Activated naive CD8-positive, alpha-beta T cell treated with anti-CD3 and anti-CD28 coated beads for 36 hours (primary cell): ENCODE measurements at places on chromosomes 6 and 20. TPM values are rescaled to one million over a fixed set of nuclear protein-coding genes. Genes with fewer than 3 reads are reported as not detected.

TFAP2C gene
- total RNA-seq: not detected

DNA sequence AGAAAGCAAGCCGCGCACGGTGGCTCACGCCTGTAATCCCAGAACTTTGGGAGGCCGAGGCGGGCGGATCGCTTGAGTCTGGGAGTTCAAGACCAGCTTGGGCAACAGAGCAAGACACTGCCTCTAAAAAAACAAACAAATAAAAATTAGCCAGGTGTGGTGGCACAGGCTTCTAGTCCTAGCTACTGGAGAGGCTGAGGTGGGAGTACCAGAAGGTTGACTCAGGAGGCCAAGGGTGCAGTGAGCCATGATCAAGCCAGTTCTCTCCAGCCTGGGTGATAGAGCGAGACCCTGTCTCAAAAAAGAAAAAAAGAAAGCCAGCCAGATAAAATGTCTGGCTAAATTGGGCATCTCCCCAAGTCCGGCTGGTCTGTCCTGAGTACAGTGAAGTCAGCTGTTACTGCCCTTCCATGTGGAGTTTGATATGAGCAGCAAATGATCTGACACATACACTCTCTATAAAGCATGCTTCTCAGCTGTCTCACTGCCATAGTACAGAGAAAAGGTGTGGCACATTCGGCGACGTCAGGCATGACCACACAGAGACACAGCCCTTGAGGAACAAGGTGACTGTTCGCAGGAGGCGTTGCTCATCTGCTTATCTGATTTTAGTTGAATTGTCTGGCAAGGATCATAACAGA lies 13.0 kb downstream of the CD83 start:
- DNase-seq: no peak
- H3K4me3 ChIP-seq: no peak overlapping the region
- no peak overlapping the region for H3K27ac ChIP-seq
- peaks cover 56% of the 10 kb centered on the region for H3K36me3 ChIP-seq

DNA sequence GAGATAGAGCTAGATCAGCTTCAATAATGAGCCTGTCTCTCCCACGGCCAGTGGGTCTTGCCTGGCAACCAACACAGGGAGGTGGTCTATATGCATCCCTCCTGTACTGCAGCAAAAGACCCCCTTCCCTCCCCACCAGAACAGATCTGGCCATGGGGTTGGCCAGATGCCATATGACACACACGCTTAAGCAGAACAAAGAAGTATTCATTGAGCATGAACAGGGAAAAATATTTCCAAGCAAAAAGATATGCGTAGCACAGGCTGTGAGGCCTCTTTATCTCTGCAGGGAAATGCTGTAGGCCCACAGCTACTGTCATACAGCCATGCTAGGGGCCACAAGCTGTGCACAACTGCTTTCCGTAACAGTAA lies 73.4 kb upstream of the NRSN1 start:
- H3K4me3 ChIP-seq: no peak overlapping the region
- peaks cover 9% of the 10 kb centered on the region for H3K27me3 ChIP-seq
- no peaks in the 10 kb centered on the region for H3K36me3 ChIP-seq

DNA sequence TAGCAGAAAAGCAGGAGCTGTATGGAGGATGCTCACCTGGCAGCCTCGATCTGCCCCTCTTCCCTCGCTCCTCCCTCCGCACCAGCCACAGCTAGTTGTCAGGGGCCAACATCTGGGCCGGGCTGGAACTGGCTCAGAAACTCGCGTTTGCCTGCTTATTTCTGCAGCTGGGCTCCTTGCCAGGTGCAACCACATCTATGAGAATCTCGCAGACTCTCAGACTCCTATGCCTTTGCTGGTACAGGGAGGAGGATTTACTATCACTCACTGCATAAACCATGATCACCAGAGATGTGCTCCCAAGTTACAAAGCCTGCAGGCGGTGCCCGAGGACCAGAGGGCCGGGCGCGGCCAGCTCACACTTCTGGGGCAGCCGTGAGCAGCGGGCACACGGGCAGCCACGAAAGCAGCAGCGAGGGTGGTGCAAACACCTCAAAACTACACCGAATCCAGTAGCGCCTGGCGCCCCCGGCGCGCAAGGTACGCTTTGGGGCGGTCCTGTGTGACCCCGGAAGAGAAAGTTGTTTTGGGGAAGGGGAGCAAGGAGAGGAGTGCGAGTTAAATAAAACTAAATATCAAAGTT lies 577 bp upstream of the LRRC1 start:
- H3K27me3 ChIP-seq: peaks cover 44% of the 10 kb centered on the region
- peak overlapping the region; percentile 83 for H3K27ac ChIP-seq
- H3K4me3 ChIP-seq: peak overlapping the region; percentile 96

DNA sequence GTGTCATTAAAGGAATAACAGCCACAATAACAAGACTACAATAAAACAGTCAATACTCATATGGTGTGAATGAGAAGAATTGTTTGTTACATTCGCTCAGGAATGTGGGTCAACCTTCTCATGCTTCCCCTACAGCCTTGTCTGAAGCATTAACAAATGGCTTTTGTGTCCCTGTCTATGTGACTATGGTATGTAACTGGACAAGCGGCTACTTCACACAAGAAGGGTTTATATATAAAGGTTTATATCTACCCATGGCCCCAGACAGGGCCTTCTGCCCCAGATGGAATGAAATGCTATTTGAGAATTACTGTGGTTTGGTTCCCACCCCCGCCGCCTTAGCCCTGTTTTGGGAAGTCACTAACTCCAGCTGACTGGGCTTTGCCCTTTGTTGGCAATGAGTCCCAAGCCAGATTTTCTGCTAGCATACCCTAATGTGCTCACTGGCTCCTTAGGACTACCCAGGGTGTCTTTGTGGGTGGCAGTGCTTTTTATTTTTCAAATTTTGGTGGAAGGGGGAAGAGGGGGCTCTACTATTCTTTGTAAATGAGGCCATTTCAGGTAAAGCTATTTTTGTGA lies 39.4 kb downstream of the TFAP2A start:
- no peak for DNase-seq
- peaks cover 40% of the 10 kb centered on the region for H3K27me3 ChIP-seq
- no peaks in the 10 kb centered on the region for H3K36me3 ChIP-seq
- no peaks in the 10 kb centered on the region for H3K4me1 ChIP-seq
- no peak overlapping the region for H3K27ac ChIP-seq

DNA sequence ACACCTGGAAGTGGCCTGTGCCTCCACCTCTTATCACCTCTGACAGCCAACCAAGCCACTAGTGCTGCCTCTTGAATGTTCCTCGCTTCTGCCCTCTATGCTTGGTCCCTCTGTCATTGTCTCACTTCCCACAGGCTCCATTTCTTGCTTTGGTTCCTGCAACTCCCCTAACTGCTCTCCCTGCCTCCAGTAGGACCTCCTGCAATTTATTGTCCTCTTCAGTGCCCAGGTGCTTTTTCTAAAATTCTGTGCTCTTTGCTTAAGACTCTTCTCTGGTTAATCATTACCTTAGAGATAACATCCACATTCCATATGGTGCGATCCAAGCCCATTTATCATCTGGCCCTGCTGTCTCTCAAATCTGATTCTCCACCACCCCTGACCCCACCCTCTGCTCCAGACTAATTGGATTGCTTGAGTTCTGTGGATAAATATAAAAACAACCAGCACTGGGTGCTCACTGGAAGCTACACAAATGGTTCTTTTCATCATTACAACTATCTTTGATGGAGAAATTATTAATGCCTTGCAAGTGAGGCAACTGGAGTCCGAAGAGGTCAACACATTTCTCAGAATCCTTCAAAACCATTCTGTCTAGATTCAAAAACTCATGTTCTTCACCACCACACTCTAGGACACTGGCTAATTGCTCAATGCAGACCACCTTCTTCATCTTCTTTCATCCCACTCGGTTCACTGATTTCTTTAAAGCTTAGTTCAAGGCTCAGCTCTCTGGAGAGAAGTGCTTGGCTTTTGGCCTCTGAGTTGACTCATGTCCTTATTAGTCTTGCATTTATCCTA lies 47.2 kb downstream of the FOXA2 start:
- H3K4me3 ChIP-seq: no peak overlapping the region
- no peaks in the 10 kb centered on the region for H3K36me3 ChIP-seq
- no peak for DNase-seq
- H3K4me1 ChIP-seq: no peaks in the 10 kb centered on the region
- no peak overlapping the region for H3K27ac ChIP-seq
- H3K27me3 ChIP-seq: peaks cover 4% of the 10 kb centered on the region

DNA sequence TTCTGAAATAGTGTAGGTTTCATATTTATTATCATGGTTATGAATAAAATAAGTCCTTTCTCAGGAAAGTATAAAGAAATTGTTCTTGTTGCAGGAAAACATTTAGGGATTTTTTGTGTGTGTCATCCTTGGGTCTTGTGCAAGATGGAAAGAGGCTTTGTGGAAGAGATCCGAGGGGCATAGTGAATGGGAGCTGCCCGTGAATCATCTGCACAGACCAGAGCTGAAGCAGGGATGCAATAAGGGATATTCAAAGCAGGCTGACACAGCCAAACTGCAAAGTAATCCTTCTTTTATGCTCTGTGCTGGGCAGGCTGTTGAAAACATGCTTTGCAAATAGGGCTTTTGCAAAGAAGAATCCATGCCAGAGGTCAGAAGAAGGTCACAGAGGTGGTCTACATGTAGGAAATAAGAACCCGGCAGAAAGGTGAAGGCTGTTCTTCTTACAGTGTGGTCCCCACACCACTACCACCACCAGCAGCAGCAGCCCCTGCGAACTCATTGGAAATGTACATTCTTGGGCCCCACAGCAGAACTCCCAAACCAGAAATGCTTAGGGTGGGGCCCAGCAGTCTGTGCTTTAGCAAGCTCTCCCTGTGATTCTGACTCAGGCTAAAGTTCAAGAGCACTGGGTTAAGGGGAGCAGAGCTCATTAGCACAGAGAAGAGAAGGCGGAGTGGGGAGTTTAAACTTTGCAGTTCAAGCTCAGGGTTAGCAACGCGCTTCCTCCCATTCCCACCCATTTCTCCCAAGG lies 237.6 kb downstream of the QKI start:
- peaks cover 16% of the 10 kb centered on the region for H3K27me3 ChIP-seq
- H3K27ac ChIP-seq: no peak overlapping the region
- DNase-seq: no peak
- H3K36me3 ChIP-seq: no peaks in the 10 kb centered on the region
- H3K4me1 ChIP-seq: no peaks in the 10 kb centered on the region

- peaks cover 53% of the 10 kb centered on the region for H3K4me1 ChIP-seq
- peak; percentile 37 for DNase-seq
- H3K4me3 ChIP-seq: peak overlapping the region; percentile 95
- peaks cover 95% of the 10 kb centered on the region for H3K36me3 ChIP-seq
- peak overlapping the region; percentile 97 for H3K27ac ChIP-seq
Measured at GRCh38 chr20:31717478-31718201, 5.0 kb downstream of the BCL2L1 start.

GRCh38 chr20:34983089-34983820 lies 27.6 kb downstream of the MYH7B start:
- peaks cover 10% of the 10 kb centered on the region for H3K27me3 ChIP-seq
- H3K36me3 ChIP-seq: no peaks in the 10 kb centered on the region
- H3K27ac ChIP-seq: no peak overlapping the region

- no peaks in the 10 kb centered on the region for H3K27me3 ChIP-seq
- no peak overlapping the region for H3K4me3 ChIP-seq
- H3K4me1 ChIP-seq: no peaks in the 10 kb centered on the region
- no peaks in the 10 kb centered on the region for H3K36me3 ChIP-seq
- no peak overlapping the region for H3K27ac ChIP-seq
Measured at GRCh38 chr20:15319439-15319838, 982.0 kb upstream of the FLRT3 start.

ME1 gene
- total RNA-seq: not detected

GRCh38 chr6:4896401-4896800 lies 107.4 kb downstream of the RPP40 start:
- H3K27me3 ChIP-seq: no peaks in the 10 kb centered on the region
- peaks cover 3% of the 10 kb centered on the region for H3K4me1 ChIP-seq
- no peak overlapping the region for H3K4me3 ChIP-seq
- peaks cover 55% of the 10 kb centered on the region for H3K36me3 ChIP-seq

SNAI1 gene
- total RNA-seq: 0.82 TPM

- peaks cover 13% of the 10 kb centered on the region for H3K4me1 ChIP-seq
- DNase-seq: peak; percentile 27
- peak overlapping the region; percentile 38 for H3K4me3 ChIP-seq
Measured at GRCh38 chr20:38152621-38153221, 12.3 kb downstream of the TGM2 start.

GRCh38 chr6:87483929-87484328 lies 11.2 kb downstream of the SLC35A1 start:
- H3K4me3 ChIP-seq: no peak overlapping the region
- DNase-seq: no peak
- no peak overlapping the region for H3K27ac ChIP-seq
- H3K36me3 ChIP-seq: peaks cover 14% of the 10 kb centered on the region

ECT2L gene
- not detected for total RNA-seq

DNA sequence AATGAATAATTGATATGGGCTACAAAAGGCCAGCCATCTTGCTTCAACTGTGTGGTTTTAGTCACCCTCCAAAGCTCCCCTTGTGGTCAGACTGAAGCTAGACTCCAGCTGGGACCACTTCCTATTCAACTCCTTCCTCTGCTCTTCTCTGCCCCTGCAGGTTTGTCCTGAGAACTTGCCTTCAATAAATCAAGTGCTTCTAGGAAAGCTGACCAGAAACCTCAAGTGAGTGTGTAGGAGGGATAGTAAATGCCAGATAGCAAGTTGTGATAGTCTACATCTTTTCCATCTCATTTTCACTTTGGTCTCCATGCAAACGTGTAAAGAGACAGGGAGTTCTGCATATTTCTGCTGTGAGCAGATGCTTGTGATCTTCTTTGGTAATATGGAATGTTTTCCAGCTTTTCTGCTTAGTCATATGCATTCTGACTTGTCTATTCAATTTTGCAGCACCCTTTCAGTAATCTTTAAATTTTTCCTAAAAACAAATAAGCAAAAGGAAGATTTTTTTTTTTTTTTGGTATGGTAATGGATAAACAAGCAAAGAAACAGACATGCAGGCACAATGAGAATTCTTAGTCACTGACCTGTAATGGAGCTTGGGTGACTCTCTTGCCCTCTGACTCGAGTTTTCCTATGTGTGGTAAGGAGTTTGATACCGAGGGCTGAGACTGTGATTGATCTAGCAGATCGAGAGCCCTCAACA lies 201.3 kb upstream of the BTBD3 start:
- no peak for DNase-seq
- H3K27ac ChIP-seq: no peak overlapping the region
- no peak overlapping the region for H3K4me3 ChIP-seq
- no peaks in the 10 kb centered on the region for H3K36me3 ChIP-seq
- no peaks in the 10 kb centered on the region for H3K27me3 ChIP-seq
- peaks cover 2% of the 10 kb centered on the region for H3K4me1 ChIP-seq

PRKN gene
- total RNA-seq: 0.52 TPM

CST5 gene
- total RNA-seq: not detected

- H3K27me3 ChIP-seq: peaks cover 67% of the 10 kb centered on the region
- no peak overlapping the region for H3K27ac ChIP-seq
- no peak for DNase-seq
- no peak overlapping the region for H3K4me3 ChIP-seq
- no peaks in the 10 kb centered on the region for H3K4me1 ChIP-seq
Measured at GRCh38 chr20:37630166-37630565, 63.7 kb upstream of the CTNNBL1 start.

- no peak overlapping the region for H3K27ac ChIP-seq
- no peak overlapping the region for H3K4me3 ChIP-seq
- peaks cover 8% of the 10 kb centered on the region for H3K4me1 ChIP-seq
- H3K27me3 ChIP-seq: no peaks in the 10 kb centered on the region
Measured at GRCh38 chr6:154868143-154868594, 126.9 kb upstream of the TIAM2 start.
